Fibroblast of upper back skin (primary cell): ENCODE measurements at places on chromosomes 13 and 19.

- DNase-seq, result no peak
Measured at GRCh38 chr13:22449251-22449650, 731.5 kb upstream of the SGCG start.

GRCh38 chr13:40063703-40064102 is 408.2 kb downstream of the COG6 start:
- DNase-seq, result no peak

DNA sequence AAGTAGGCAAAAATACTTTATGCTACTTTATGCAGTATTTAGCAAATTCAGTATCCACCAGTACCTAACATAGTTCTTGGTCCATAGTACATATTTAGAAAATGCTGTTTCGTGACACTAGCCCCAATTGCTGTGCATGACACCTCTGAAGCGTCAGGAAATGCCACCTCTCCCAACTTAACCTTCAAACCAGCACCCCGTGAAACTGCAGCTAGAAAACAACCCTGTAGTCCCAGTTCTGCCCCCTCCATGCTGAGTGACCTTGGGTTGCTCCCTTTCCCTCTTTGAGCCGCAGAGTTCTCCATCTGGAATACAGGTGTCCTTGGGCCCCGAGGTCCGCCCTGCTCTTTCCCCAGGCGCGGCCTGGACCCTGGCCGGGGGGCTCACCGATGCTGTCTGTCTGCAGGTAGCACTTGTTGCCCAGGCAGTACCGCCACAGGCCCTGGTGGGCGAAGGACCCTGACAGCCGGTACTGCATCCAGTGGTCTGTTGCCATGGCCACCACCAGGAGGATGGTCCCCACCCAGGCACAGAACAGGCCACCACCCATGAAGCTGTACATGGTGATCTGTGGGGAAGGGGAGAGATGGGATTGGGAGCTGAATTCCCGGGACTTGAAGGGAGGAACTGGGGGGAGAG is 773 bp downstream of the LIM2 start:
- DNase-seq, result no peak

- no peak for DNase-seq
Measured at GRCh38 chr13:46595885-46596275, 42.9 kb downstream of the LRCH1 start.

- no peak for DNase-seq
Measured at GRCh38 chr19:21109116-21109515, 27.1 kb downstream of the ZNF714 start.

GRCh38 chr13:95033890-95034289 is 267.4 kb downstream of the ABCC4 start:
- DNase-seq, result no peak

DNA sequence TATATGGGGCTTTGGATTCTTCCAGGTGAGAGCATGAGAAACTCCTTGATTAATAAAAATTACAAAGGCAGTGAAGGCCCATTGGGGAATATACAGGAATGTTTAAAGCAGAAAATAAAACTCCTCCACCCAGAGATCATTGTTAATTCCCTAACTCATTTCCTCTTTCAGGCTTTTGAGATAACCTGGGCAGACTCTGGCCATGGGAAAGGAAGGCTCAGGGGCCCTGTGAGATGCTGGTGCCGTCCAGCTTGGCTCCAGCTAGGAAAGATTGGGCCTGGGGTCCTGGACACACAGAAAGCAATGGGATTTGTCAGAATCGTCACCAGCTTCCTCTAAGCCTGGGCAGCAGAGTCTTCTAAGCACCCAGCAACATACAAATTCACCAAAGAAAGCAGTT is 36.8 kb upstream of the SPATA13 start:
- no peak for DNase-seq

DNA sequence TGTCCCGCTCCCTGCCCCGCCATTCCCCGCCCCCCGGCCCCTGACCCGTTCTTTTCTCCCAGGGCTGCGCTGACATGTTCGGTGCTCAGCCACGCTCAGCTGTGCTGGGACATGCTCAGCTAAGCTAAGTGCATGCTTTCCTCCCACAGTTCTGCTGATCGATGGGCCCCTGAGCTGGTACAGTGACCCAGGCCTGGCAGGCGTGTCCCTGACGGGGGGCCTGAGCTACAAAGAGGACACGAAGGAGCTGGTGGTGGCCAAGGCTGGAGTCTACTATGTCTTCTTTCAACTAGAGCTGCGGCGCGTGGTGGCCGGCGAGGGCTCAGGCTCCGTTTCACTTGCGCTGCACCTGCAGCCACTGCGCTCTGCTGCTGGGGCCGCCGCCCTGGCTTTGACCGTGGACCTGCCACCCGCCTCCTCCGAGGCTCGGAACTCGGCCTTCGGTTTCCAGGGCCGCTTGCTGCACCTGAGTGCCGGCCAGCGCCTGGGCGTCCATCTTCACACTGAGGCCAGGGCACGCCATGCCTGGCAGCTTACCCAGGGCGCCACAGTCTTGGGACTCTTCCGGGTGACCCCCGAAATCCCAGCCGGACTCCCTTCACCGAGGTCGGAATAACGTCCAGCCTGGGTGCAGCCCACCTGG is 3.7 kb downstream of the TNFSF9 start:
- DNase-seq, result no peak

DNA sequence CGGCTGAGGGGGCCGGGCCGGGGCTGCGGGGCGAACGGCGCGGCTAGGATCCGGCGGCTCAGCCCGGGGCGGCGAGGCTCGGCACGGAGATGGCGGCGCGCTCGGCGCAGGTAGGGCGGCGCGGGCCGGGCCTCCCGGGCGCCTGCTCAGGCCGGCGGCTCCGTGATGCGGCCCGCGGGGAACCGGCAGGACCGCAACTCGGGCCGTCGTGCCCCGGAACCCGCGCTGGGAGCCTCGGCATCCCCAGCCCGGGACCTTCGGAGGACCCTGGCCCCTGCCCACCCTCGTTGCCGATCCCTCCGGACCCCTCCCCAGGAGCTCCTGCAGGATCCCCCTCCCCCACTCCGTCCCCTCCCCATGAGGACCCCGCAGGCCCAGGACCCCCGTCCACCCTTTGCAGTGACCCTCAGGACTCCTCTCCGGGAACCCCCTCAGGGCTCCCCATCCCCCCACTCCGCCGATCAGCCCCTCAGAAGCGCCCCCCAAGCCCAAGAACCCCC is 304 bp downstream of the EVI5L start:
- DNase-seq, result no peak

DNA sequence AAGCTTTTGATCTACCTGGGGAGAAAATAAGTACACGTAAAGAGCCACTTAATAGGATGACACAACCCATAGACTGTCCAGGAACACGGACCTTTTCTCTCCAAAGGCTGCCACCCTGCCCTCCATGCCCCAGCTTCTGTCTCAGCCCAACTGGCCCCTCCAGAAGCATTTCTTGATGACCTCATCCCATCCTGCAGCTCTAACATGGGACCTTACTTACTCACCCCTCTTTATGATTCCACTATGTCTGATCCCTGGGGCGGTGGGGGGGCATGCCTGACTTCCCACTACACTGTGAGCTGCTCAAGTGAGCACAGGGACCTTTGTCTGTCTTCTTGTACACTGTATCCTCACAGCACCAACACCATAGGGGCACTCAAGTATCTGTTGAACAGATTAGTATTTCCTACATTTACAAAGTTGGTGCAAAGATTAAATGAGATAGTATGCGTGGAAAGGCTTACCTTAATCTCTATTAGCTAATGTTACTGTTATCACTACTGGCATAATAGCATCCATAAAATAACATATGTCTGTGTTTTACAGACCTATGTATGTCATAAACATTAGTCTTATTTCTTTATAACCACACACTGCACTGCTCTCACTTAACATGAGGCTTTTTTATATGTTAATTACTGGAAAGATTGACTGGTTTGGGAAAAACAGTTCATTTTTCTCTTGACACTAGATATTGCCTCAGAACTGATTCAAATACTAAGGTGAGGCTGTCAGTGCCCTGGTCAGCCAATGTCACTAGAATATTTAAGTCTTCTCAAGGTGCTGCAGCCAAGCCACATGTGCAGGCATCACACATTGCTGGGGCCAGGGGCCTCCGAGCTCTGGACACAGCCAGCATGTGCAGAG is 100.9 kb downstream of the FOXO1 start:
- DNase-seq, result no peak

- no peak for DNase-seq
Measured at GRCh38 chr19:14555918-14556661, 15.8 kb downstream of the NDUFB7 start.

GRCh38 chr13:51305271-51305967 is 34.1 kb upstream of the SERPINE3 start:
- no peak for DNase-seq

- DNase-seq, result no peak
Measured at GRCh38 chr19:23561341-23561740, 125.7 kb downstream of the ZNF675 start.

DNA sequence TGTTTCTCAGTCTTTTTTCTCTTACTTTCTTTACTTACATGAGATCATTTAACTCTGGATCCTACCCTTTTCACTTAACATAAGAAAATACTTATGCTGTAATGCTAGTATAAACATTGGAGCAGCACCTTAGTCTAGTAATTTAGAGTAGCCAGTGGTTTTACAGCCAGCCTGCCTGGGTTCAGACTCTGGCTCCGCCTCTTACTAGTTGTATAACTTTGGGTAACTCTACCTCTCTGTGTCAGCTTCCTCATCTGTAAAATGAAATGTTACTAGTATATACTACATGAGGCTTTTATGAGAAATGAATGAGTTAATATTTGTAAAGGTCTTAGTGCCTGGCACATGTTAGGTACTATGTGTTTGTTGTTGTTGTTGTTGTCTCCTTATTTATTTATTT is 5.6 kb downstream of the CDADC1 start:
- DNase-seq, result no peak

- no peak for DNase-seq
Measured at GRCh38 chr19:40175820-40176219, 15.4 kb upstream of the MAP3K10 start.

GRCh38 chr13:20719783-20720182 is 16.3 kb downstream of the IL17D start:
- no peak for DNase-seq

DNA sequence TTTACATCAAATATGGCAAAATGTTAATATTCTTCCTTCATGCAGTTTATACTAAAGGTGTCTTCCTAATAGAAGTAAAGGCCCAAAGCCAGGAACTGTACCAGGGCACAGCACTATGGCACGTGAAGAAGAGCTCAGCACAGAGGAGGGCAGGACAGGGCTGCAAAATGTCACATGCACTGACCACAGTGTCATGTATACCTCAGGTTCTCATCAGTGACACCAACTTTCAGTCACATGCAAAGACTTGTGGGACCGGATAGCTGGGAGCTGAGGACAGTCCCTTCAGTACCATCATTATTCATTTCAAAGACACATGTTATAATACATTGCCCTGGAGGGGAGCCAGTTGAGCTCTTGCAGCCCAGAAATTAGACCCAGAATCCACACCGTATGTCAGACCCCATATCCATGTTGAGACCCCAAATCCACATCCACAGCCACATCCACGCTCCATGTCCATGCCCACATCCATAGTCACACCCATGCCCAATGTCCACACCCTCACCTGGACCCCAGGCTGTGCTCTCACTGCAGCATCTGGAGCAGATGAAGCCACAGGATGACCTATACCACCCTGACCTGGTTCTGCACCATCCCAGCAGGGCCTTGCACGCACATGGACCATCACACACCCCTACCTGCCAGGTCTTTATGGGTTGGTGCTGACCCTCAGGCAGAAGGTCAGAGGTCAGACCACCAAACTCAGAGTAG is 111.8 kb downstream of the TUBA3C start:
- no peak for DNase-seq

GRCh38 chr13:100536643-100537180 is 51.9 kb downstream of the GGACT start:
- DNase-seq, result no peak

- peak; percentile 9 for DNase-seq
Measured at GRCh38 chr13:100314132-100314910, 225.4 kb downstream of the PCCA start.

- DNase-seq, result peak; percentile 47
Measured at GRCh38 chr19:47156861-47157430, 26.3 kb downstream of the SAE1 start.

DNA sequence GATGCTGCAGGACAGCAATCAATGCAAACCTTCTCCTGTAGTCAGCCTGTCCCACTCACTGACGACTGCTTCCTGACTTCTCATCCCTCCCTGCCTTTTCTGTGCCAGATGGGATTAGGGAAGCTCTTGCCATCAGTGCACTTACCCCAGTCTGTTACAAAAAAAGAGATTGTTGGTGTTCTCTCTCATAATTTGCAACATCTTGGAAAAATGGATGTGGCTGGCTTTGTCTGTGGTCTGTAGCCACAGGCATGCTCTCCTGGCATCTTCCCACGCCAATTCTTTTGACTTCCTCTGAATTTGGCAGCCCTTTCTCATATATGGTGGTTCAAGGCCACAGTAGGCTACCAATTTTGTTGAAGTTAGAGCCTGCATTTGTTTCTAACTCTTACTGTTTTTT is 11.6 kb upstream of the HTR2A start:
- peak; percentile 95 for DNase-seq

DNA sequence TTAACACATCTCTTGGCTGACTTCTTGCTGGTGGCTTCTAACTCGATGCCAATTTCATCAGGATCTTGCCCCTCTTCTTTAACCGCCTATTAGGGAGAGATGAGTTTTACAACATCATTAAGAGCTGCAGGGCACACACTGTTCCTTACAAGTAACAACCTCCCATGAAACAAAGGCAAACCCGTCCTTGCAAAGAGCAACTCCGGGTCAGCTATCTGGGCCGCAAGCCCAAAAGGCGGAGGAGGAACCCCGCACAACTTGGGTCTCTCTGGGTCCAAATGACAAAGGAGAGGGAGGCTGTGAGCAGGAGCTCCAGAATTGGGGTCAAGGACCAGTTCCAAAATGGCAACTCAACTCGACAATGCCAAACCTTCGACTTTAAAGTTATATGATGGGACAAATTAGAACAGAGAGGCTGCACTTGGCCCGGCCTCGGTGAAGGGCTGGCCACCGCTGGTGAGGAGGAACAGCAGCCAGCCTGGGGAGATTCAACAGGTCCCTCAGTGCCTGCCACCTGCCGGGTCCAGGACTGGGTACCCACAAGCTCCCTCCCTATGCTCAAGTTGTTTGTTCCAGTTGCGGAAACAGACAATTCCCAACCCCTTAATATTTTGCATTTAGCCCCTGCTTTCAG is 1.1 kb downstream of the SAFB2 start:
- DNase-seq, result no peak

DNA sequence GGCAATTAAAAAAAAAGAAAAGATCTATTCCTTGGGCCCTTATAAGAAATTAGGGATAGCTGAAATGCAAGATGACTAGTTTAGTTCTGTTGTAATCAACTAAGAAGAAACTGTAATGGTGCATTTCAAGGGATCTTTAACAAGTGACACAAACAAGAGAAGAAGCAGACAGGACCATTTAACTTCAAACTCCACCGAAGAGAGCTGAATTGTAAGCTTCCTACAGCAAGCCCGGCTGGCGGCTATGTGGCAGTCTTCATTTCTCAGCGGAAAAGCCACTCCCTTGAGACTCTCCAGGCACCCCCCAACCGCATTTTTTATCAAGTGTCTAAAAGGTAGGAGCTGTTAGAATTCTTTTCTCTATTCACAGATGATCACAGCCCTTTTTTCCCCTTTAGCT is 305.2 kb upstream of the ZNF507 start:
- no peak for DNase-seq

GRCh38 chr13:47033216-47033615 is 136.4 kb upstream of the HTR2A start:
- DNase-seq, result peak; percentile 66
